Naive thymus-derived CD8-positive, alpha-beta T cell (primary cell): ENCODE measurements at places on chromosomes 2 and 18.

GRCh38 chr2:239436076-239436475, 35.3 kb upstream of the HDAC4 start:
- no peak for DNase-seq

- DNase-seq: no peak
These were observed 425.4 kb downstream of the TGIF1 start for GRCh38 chr18:3875376-3875775.

DNA sequence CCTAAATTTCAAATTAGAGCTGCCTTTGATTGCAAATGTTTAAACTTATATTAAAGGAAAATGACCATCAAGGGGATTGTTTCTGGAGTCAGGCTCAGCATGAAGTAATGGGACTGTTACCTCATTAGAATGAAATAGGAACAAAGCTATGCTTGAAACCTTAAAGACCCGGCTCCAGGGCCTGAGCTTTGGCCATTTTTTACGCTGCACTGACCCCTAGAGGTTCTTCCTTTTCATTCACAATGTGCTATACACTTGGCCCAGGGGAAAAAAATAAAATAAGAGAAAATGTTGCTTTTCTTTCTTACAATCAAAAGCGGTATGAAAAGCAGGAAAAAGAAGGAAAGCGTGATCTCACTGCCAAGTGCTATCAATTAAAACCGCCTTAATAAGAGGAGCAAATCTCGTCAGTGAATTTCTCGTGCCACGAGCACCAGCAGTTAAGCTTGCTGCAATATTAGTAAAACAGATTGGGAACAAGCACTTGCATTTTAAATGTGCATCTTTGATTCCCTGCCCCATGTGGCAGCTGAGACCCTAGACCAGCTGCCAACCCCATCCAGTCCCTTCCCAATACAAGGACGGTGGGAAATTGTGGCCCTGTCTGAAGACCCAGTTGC, 96.6 kb downstream of the MBD2 start:
- no peak for DNase-seq

- no peak for DNase-seq
These were observed 102.3 kb upstream of the ODC1 start for GRCh38 chr2:10550206-10551001.

GRCh38 chr2:16091576-16092282, 151.4 kb downstream of the MYCN start:
- no peak for DNase-seq

DNA sequence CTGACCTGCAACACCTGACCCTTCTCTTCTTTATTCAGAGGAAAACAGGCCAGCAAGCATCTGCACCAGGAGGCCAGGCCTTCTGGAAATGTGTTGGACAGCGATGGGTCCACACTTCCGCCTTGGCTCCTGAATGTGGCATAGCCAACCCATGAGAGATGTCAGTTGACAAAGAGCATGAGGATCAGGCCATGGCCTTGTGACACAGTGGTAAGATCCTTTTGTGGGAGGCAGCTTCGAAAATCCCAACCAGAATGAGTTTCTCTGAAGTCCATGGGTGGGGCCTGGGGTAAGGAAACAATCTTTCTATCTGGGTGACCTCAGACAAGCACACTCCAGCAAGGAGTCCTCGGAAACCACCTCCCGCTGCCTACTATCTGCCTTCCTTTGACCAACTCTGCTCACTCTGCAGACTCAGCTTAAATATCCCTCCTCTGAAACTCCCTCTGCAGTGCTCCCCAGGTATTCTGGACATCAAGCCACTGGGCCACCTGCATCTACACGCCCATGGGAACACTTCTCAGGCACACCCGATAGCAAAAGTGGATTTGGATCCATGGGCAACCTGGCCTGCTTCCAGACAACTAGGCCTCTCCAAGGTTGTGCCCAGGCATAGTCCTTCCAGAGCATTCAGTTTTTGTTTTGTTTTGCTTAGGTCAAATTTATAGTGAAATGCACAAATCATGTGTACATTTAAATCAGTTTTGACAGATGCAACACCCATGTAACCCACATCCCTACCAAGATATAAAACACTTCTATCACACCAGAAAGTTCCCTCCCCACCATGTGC, 3.6 kb upstream of the SH2D6 start:
- DNase-seq: no peak

DNA sequence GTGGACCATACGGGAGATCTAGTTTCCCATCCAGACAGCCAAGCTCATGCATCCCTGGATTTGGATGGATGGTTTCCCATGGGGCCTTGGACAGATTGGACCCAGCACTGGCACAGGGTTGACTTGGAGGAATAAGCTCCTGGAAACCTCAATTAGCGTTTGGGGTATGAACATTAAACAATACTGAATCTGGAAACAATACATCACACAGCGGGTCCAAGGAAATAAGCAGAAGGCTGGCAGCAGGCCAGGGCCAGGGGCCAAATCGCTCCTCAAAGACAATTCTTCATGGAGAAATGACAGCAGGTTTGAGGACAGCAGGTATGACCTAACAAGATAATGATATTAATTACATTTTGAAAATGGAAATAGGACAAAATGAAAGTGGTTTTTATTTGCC, 540.6 kb downstream of the RIT2 start:
- no peak for DNase-seq

- DNase-seq: no peak
These were observed 1.3 kb downstream of the BIRC6 start for GRCh38 chr2:32358111-32358482.

- DNase-seq: no peak
These were observed 90.8 kb downstream of the EPAS1 start for GRCh38 chr2:46387886-46388515.

GRCh38 chr2:181570059-181570458, 86.8 kb downstream of the CERKL start:
- DNase-seq: no peak

- no peak for DNase-seq
These were observed 22.4 kb downstream of the ITSN2 start for GRCh38 chr2:24337890-24338289.

DNA sequence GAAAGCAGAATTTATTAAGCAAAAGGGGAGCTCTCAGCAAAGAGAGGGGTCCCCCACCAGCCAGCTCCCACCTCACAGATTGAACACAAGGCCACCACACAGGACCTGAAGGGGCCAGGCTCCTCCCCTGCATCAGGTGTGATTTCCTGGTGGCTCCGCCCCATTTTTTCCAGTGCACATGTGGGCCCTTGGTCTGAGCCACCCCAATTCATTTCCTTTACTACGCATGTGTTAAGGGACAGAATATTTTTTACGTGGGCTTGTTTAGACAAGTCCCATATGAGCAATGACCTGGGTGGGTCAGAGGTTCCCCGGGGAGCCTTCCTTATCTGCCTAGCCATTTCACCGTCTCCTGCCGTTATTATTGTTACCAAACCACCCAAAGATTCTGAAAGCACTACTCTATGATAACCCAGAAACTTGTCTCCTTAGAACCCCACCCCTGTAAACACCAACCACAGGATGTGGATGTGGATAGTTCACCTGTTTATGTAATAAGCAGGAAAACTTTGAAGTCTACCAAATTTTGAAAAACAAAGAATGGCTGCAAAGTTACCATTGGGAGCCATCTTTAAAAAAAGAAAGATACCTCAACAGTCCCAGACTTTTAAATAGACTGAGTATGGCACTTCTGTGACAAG, 191.7 kb downstream of the CD226 start:
- no peak for DNase-seq

DNA sequence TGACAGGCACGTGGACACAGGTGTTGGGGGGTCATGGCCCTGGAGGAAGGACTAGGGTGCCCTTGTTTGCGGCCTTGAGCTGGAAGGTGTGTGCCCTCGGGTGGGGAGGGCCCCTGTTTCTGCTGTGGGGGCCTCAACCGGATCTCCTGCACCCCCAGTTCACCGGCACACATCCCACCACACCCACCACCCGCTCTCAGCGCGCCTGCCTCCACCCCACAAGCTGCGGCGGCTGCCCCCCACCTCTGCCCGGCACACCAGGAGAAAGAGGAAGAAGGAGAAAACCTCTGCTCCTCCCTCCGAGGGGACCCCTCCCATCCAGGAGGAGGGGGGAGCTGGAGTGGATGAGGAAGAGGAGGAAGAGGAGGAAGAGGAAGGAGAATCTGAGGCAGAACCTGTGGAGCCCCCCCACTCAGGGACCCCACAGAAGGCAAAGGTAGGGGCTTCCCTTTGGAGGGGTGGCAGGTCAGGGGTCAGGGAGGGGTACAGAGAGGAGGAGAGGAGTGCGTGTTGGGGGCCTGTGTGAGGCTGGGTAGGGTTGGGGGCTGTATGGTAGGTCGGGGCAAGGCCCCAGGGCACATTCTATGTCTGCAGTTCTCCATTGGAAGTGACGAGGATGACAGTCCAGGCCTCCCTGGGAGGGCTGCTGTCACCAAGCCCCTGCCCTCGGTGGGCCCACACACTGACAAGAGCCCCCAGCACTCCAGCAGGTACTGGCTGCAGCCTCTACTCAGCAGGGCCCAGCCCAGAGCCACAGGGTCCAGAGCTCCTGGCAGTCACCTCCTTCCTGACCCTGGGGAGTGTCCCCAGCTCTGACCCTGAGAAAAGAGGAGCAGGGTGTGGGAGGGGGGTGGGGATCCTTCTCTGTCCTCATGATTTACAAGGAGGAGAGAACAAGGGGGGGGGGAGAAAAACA, 1.8 kb downstream of the SLC4A3 start:
- no peak for DNase-seq
